ENCODE measurements at places on chromosomes 6 and 20.
A peak's percentile ranks its signal among the peaks of the same experiment; 100 is the strongest.

GRCh38 chr6:136284909-136285308 lies 4.7 kb downstream of the BCLAF1 start:
- DNase-seq = peak; percentile 30

DNA sequence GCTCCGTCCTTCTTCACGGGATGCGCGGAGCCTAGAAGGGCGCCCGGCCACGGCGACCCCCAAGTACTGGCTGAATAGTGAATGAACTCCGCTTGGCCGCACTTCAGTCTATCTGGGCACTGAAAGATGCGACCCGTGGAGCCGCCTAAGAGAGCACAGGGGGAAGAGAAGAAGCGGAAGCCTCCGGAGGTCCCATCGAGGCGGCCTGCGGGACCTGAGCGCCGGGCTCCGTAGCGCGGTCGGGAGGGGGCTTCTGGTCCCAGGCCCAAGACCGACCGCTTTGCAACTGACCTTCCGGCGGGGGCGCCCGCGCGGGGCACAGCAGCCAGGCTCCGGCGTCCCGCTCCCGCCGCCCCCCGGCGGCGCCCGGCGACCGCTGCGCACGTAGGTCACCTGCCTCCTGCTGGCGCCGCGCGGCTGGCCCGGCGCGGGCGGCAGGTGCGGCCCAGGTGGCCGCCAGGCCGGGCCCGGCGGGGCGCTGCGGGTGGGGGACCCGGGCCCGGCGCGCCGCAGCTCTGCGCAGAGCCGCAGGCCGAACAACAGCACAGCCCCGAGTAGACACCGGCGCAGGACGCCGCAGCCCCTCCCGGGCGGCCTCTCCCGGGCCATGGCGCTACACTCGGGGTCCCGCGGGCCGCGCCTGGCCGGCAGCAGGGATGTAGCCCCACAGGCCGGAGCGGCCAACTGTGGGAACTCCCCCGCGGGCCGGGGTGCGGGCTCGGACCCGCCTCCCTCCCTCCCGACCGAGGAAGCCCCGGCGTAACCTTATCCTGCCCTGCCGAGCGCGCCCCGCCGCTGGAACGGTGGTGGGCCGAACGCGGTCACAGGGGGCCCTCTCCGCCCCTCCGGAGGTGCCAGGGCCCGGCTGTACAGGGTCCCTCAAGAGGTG lies at the start of gene METTL24:
TSS of gene METTL24 (minus strand) at position 686 of the 889 bp plus-strand sequence. CDS start at position 609, 77 bp downstream.
- DNase-seq = no peak

DNA sequence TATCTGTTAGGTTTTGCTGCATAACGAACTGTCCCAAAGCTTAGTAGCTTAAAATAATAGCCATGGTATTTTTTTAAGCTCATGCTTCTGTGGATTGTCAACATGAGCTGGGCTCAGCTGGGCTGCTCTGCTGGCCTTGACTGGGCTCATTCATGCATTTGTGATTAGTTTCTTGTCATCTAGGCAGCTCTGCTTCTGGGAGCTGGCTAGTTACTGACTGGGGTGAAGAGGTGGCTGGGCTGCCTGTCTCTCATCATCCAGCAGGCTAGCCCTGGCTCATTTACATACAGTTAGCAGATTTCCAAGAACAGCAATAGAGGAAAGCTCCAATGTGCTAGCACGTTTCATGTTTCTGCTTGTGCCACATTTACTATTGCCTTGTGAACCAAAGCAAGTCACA lies 165.1 kb upstream of the PCSK2 start:
- no peak for DNase-seq

DNA sequence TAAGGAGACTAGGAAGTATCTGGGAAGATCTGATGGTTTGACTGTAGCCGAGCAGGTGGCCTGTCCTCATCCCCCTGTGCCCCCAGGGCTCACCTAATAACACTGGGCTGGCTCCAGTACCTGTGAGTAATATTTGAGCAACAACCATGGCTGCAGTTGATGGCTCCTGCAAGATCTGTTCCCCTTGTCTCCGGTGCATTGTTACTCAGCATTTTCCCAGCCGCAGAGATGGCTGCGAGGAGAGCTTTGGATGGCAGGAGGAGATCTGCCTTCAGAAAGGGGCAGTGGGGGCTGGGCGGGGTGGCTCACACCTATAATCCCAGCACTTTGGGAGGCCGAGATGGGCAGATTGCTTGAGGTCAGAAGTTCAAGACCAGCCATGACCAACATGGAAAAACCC lies 39.3 kb downstream of the PTK7 start:
- DNase-seq = no peak

- DNase-seq = no peak
Observed at GRCh38 chr20:38315290-38315966, 11.5 kb downstream of the BPI start.

- no peak for DNase-seq
Observed at GRCh38 chr6:16438718-16439591, 200.6 kb downstream of the GMPR start.

- no peak for DNase-seq
Observed at GRCh38 chr20:52888096-52888495, 84.1 kb upstream of the TSHZ2 start.

GRCh38 chr6:118801257-118801656 lies 92.7 kb upstream of the ASF1A start:
- no peak for DNase-seq

DNA sequence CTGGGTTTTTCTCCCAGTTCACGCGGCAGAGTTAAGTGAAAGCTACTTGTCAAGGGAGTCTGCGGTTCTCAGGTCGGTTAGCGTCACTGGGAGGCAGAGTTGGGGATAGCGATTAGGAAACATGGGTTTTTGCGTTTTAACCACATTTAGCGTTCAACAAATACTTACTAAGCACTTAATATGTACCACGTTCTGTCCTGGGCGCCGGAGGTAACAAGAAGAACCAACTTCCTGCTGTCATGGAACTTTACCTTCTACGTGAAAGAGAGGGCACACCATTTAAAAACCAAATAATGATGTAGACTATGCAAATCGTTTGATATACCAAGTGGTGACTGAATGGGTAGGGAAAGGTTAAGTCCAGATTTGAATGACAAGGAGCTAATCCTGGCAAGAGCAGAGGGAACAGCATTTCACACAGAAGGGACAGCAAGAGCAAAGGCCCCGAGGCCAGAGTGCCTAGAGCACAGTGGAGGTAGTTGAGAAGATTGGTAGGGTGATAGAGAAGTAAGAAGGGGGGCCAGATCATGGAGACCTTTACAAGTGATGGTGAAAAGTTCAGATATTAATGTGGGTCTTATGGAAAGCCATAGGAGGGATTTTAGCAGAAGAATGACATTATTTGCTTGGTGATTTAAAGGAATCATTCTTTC lies 744 bp downstream of the RIOK1 start:
- DNase-seq = no peak

- DNase-seq = no peak
Observed at GRCh38 chr6:30985490-30985889, 2.0 kb downstream of the MUC21 start.

DNA sequence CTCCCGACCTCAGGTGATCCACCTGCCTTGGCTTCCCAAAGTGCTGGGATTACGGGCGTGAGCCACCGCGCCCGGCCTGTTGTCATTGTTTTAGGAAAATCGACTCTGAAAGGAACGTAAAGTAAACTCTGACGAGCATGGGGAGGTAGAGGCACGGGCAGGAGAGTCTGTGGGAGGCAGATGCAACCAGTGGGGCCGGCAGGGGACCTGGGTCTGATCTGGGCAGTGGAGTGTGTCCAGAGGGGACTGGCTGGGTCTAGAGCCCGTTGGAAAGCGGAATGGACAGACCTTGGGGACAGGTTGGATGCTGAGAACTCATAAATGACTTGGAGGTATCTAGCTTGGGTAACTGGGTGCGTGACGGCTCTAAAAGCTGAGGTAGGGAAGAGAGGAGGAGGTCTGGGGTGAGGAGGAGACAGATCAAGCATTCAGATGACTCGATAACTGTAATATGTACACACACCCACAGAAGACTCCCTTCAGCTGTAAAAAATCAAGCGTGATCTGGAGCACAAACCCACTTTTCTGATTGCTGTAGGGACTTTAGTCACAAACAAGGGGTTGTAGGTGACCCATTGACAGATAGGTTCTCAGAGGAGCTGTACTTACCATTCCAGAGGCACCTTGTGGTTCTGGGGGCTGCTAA lies 22.4 kb downstream of the MANBAL start:
- no peak for DNase-seq

DNA sequence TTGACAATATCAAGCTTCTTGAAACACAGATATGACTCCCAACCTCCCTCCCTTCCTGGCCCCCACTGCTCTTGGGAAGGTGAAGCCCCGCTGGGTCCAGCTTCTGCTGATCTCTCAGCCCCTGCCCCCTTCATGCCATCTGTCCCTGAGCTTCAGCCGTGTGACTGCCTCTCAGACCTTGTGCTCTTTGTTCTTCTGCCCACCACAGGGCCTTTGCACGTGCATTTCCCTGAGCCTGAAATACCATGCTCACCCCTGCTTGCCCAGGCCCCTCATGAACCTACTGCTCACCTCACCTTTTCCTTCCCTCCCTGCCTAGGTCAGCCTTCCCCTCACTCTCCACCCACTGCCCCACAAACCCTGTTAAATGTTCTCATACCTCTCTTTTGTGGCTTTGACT lies 241.7 kb upstream of the PMEPA1 start:
- DNase-seq = no peak

- no peak for DNase-seq
Observed at GRCh38 chr6:16688984-16689636, 72.2 kb downstream of the ATXN1 start.

DNA sequence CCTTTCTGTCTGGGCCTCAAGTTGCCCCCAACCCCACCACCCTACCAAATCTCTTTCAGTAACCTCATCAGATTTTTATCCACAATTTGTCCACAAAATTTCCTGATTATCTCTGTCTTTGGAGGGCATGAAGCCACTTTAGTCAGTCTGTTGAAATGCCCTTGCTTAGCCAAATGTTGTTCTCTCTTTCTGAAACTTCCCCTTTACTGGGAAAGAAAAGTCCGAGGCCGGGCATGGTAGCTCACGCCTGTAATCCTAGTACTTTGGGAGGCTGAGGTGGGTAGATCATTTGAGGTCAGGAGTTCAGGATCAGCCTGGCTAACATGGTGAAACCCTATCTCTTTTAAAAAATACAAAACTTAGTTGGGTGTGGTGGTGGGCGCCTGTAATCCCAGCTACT lies 33.8 kb downstream of the TOMM6 start:
- DNase-seq = peak; percentile 54

DNA sequence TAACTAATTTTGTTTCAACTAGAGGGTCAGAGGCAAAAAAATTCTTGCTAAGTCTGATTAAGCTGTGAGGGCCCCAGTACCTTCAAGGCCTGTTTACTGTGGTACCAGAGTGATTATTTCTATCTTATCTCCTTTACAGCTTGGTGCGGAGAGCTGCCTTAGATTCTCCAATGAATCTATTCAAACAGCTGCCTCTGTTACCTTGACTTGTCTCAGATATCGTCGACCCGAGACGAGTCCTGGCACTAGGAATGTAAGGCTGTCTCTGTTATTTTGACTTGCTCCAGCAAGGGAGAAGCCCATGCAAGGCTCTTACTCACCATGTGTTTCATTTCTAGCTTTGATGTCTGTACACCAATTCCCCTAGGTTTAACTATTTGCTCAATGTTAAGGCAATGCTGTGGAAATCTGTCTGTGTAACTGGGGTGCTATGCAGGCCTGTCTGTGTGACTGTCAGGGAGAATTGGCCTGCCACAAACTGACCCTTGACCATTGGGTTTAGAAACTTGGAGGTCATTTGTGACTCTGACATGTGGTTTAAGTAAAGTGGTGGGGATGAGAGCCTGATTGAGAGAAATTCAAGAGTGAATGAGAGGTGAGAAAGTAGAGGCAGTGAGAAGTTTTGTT lies 10.4 kb upstream of the FKBPL start:
- no peak for DNase-seq

- DNase-seq = no peak
Observed at GRCh38 chr6:45126033-45126432, 202.1 kb upstream of the RUNX2 start.

GRCh38 chr20:44394452-44394701 lies 38.9 kb downstream of the HNF4A start:
- no peak for DNase-seq

- DNase-seq = no peak
Observed at GRCh38 chr6:142592876-142593275, 291.1 kb downstream of the ADGRG6 start.

- DNase-seq = no peak
Observed at GRCh38 chr6:162184465-162184864, 543.1 kb downstream of the PRKN start.

DNA sequence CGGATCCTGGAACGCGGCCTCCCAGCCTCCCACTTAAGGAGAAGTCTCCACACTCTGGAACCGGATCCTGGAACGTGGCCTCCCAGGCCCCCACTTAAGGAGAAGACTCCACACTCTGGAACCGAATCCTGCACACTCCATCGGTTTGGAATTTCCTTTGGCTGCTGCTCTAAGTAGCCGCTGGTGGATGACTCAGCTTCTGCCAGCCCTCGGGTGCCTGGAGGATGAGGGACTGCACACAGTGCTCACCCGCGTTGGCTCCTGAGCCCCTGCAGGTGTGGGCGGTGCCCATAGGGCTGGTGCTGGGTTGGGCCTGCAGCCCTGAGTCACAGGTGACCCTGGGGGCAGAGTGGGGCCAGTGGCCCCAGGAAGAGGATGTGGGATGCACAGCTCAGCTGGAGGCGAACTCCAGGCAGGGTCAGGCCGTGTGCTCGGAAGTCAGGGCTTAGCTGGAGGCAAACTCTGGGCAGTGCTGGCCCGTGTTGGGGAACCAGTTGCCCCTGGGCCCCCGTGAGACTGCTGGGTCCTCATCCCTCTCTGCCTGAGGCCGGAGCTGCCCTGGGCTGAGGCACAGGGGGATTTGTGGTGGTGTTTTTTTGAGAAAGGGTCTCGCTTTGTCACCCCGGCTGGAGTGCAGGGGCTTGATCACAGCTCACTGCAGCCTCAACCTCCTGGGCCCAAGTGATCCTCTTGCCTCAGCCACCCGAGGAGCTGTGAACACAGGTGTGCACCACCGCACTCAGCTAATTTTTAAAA lies 13.9 kb upstream of the TNFRSF6B start:
- no peak for DNase-seq

DNA sequence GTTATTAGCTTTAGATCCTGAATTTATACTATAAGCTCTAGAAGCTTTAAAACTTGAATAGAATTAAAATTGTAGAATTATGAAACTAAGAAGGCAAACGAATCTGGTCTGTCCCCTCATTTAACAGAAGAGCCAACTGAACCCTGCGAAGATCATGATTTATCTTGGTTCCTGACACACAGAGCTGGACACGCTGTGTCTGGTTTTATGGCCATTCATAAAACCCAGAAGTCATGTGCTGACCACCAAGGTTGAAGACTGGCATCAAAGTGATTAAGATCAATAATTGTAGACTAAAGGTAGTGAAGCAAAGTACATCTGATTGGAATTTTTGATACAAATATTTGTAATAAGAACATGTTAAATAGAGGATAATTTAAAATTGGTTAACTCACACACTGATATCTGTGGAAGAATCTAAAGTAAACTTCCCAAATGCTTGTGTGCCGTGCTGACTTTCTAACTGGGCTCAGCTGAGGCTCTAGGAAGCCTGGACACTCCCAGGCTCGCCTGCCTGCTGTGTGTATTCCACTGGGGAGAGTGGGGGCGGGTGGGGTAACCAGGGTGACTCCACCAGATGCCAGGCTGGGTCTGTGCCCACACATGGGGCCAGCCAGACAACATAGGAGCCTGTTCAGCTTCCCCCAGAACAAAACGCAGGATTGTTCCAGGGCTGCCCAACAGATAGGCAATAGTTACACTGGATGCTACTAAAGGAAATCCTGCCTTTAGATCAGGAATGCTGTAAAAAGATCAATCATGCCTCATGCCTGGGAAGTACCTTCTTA lies 42.1 kb upstream of the SLC22A3 start:
- DNase-seq = no peak

- DNase-seq = no peak
Observed at GRCh38 chr20:63316502-63316921, 23.5 kb downstream of the COL20A1 start.

GRCh38 chr6:111150577-111150976 lies 63.3 kb downstream of the SLC16A10 start:
- DNase-seq = no peak

Data from OCI-M1 (cell line).